Thoracic aorta (tissue), 2 donors: ENCODE measurements at places on chromosomes 6 and 20.

- no peaks in the 10 kb centered on the region for H3K27me3 ChIP-seq
- H3K4me1 ChIP-seq: no peaks in the 10 kb centered on the region
- DNase-seq: no peak
- no peak overlapping the region for H3K4me3 ChIP-seq
- H3K27ac ChIP-seq: no peak overlapping the region
- H3K36me3 ChIP-seq: no peaks in the 10 kb centered on the region
These were observed 45.0 kb upstream of the RIPOR2 start for GRCh38 chr6:24980507-24981385.

DNA sequence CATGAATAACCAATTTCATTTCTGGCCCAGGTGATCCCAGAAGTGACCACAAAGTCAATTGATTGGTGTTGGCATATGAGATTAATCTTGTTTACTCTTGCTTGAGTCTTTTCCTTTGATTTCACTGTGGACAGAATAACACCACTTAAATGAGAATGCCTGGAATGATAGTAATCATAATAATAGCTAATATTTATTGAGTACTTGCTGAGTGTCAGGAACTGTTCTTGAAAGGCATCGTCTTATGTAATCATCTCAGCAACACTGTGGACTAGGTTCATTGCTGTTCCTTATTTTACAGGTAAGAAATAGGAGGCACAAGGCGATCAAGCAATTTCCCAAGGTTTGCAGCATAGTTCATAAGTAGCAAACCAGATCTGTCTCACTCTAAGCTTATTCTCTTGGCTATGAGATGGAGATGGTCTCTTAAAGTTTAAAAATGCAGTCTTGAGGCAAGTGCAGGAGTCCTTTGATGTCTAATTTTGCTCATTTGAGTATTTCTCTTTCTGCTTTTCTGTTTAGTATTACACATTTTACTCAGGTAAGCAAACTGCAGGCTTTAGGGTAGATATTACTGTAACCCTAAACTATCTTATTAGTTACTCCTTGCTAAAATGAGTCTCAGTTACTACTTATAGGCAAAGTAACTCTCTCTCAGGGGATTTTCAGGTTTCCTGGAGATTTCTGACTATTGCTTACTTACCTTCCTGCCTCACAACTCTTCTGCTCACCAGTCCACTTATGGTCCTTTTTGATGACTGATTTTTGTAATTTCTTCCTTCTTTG lies 6.3 kb downstream of the ADGRG6 start:
- H3K4me1 ChIP-seq: no peaks in the 10 kb centered on the region
- no peaks in the 10 kb centered on the region for H3K27me3 ChIP-seq
- no peak overlapping the region for H3K4me3 ChIP-seq
- H3K27ac ChIP-seq: no peak overlapping the region
- DNase-seq: no peak

- no peak overlapping the region for H3K27ac ChIP-seq
- no peaks in the 10 kb centered on the region for H3K36me3 ChIP-seq
- peaks cover 3% of the 10 kb centered on the region for H3K4me1 ChIP-seq
These were observed 163.1 kb downstream of the LY86 start for GRCh38 chr6:6751619-6752023.

DNA sequence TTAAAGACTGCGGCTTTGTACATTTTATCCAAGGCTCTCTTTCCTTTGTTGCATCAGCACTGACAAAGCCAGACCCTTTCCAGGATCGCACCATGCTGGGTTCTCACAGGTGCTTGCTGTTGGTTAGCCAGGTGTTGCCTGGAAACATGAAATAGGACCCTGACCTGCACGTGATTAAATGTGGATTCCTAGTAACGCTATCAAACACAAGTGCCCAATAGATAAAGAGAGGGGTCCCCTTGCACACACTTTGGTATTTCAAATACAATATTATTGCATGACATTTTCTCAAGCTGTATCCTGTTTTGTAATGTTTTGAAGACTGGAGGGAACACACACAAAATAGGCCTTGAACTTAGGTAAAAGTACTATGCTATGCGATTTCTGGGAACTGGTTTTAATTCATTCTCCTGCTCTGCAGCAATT lies 73.3 kb downstream of the AKAP12 start:
- no peaks in the 10 kb centered on the region for H3K27me3 ChIP-seq
- H3K27ac ChIP-seq: no peak overlapping the region
- no peak for DNase-seq

GRCh38 chr6:163414117-163414945 lies at the start of gene QKI:
TSS of gene QKI (plus strand) at chr6:163414718. CDS start at chr6:163415194, 476 bp downstream.
- peak within 1 kb of the TSS; percentile 98 for H3K27ac ChIP-seq
- no peaks in the 10 kb centered on the region for H3K27me3 ChIP-seq
- peaks cover 27% of the 10 kb centered on the region for H3K4me1 ChIP-seq
- H3K36me3 ChIP-seq: no peaks in the 10 kb centered on the region

DNA sequence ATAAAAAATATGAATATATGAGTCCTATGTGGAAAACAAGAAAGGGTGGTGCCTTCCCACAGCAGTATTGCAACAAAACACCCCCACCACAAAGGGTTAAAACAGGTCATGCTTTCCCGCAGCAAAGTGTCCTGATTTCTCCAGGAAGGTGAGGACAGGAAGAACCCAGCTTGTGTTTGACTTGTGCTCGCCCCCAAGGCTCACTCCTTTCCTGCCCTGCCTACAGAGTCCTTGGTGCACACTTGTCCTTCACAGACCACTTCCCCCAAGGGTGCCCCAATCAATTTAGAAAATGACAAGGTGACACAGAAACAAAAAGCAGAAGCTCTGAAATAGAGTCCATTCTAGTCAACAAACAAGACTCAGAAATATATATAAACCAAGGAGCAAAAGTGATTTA lies 237.4 kb downstream of the PTPRK start:
- H3K4me1 ChIP-seq: no peaks in the 10 kb centered on the region
- H3K27me3 ChIP-seq: no peaks in the 10 kb centered on the region
- no peak overlapping the region for H3K27ac ChIP-seq
- no peak for DNase-seq
- no peaks in the 10 kb centered on the region for H3K36me3 ChIP-seq
- H3K4me3 ChIP-seq: no peak overlapping the region

DNA sequence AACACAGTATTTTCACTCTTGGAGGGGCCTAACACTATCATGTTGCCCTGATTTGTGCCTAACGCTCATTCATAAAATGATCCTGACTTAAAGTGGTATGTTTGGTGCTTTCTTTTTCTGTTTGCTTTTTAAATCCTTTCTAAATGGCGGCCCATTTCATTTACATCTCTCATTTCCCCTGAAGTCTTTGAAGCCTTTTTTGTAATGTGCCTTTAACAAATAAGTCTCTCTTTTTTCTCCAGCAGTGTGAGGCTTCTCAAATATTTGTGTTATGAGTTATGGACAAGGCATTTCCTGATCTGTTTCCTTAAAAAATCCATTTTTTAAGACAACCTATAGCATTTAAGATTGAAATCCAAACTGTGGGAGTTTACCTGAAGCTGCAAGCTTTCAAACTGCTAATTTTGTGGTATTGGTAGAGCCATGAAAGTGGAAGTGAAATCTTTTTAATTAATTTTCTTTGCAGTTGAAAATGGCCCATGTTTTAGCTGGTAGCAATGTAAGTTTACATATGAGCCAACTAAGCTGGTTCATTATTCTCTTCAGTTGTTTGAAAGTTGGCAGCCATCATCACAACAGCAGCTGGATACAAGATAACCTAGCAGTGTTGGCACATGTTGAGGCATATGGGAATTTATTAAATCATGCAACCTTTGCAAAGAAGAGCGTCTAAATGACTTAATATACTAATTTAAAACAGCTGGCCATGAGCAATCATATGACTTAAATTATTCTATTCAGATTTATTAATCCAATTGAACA lies 469.7 kb downstream of the CDKAL1 start:
- no peak overlapping the region for H3K27ac ChIP-seq
- no peak for DNase-seq
- H3K4me1 ChIP-seq: peaks cover 26% of the 10 kb centered on the region
- no peaks in the 10 kb centered on the region for H3K27me3 ChIP-seq

DNA sequence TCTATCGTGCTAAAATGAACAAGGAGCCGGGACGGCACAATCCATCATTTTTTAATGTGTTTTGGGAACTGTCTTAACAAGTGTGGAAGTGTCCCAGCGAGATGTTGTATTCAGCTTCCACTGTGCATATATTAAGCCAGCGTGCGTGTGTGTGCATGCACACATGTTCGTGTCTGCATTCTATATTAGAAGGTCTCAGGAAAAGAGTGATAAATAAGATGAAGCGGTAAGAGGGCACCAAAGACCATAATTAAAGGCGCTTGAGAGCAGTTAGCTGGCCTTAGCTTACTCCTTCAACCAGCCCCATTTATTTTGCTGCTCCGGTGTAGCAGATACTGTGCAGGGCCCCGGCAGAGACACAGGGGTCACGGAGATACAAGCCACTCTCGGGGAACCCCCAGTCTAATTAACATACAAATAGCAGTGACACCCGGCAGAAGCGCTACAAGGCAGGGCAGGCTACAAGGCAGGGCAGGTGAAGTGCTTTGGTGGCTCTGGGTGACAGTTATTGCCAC lies 206.5 kb upstream of the RREB1 start:
- H3K4me1 ChIP-seq: no peaks in the 10 kb centered on the region
- DNase-seq: no peak
- no peaks in the 10 kb centered on the region for H3K36me3 ChIP-seq
- no peak overlapping the region for H3K4me3 ChIP-seq
- H3K27ac ChIP-seq: no peak overlapping the region
- H3K27me3 ChIP-seq: no peaks in the 10 kb centered on the region

DNA sequence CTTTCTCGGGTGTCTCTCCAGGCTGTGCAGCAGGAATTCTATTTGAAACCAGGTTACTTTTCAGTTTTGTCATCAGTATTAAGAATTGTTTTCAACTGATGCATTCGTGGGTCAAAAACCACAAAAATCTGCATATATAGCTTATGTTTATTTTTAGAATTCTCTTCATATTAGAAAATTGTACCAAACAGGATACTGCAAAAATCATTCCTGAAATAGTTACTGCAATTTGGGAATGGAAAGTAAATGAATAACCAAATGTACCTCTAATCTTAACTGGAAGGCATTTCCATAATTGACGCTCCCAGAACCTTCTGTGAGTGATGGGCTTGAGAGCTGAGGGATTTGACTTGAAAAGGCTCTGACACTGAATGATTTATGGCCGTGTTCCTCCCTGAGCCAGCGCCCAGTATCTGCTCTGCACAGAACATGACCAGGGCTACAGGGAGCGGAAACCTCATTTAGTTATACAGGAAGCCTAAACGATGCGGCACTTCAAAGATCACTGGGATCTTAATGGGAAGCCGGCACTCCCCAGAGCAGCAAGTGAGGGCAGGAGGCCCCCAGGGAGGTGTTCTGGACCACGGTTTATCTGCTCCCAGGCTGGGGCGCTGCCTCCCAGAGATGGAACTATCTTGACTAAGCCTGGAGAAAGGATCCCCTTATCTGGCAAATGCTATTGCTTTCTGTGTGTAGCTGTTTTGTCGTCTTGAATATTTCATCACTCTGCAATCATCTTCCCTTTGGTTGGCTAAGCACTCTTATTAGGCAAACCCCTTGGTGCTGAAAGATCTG lies 446.0 kb downstream of the QKI start:
- no peaks in the 10 kb centered on the region for H3K4me1 ChIP-seq
- H3K4me3 ChIP-seq: peak overlapping the region; percentile 2
- DNase-seq: no peak

GRCh38 chr20:48180618-48181017 lies 395.3 kb upstream of the SULF2 start:
- H3K27me3 ChIP-seq: no peaks in the 10 kb centered on the region
- H3K4me1 ChIP-seq: no peaks in the 10 kb centered on the region
- H3K27ac ChIP-seq: no peak overlapping the region
- no peak overlapping the region for H3K4me3 ChIP-seq
- H3K36me3 ChIP-seq: no peaks in the 10 kb centered on the region
- DNase-seq: no peak

DNA sequence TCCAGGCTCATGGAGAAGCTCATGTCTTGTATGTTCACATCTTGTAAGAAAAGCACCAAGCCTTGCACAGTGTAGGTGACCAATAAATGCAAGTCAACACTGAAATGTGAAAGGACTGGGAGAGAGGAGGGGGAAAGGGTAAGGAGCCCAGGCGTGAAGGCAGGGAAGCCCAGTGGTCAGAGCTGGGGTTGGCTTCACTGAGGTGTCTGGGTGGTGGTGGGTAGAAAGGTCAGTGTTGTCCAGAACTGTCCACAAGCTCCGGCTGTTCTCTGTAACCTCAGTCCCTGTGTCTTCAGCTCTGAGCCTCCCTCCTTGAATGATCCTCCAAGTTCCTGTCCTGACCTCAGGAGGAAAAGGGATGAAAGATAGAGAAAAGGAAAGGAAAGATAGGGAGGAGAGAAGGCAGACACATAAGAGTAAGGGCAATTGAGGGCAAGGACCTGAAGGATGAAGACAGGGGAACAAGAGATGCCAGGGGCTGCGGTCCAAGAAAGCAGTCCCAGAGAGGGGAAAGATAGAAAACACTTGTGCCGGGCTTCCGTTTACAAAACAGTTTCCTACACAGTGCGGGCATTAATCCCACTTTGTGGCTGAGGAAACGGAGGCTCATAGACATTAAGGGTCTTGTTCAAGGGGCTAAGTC lies 2.4 kb upstream of the TNXB start:
- peak overlapping the region; percentile 84 for H3K27ac ChIP-seq
- DNase-seq: no peak
- peaks cover 11% of the 10 kb centered on the region for H3K36me3 ChIP-seq
- H3K27me3 ChIP-seq: no peaks in the 10 kb centered on the region
- H3K4me3 ChIP-seq: no peak overlapping the region

GRCh38 chr20:38935285-38935684 lies 9.1 kb downstream of the FAM83D start:
- H3K27me3 ChIP-seq: no peaks in the 10 kb centered on the region
- no peaks in the 10 kb centered on the region for H3K36me3 ChIP-seq
- DNase-seq: no peak
- no peak overlapping the region for H3K27ac ChIP-seq
- H3K4me3 ChIP-seq: no peak overlapping the region
